ENCODE measurements at places on chromosomes 3 and 15.

DNA sequence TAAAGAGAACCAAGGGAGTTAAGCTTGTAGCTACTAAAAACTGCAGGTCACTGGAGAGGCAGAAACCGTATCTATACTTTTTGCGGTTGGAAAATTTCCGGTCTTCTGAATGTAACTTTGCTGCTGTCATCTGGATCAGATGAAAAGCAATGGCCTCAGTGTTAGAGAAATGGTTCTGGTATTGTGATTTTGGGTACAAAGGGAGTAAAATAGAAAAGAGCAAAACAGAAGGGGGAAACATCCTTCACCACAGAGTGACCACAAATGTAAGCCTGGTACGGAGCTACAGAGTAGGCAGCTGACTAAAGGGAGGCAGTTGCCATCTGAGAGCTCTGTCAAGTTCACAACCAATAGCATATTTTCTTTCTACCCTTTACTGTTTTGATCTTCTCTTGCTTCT is 5.6 kb downstream of the CD96 start:
- peak; percentile 24 for DNase-seq

GRCh38 chr3:160886421-160886820 is 130.4 kb downstream of the PPM1L start:
- no peak for DNase-seq

DNA sequence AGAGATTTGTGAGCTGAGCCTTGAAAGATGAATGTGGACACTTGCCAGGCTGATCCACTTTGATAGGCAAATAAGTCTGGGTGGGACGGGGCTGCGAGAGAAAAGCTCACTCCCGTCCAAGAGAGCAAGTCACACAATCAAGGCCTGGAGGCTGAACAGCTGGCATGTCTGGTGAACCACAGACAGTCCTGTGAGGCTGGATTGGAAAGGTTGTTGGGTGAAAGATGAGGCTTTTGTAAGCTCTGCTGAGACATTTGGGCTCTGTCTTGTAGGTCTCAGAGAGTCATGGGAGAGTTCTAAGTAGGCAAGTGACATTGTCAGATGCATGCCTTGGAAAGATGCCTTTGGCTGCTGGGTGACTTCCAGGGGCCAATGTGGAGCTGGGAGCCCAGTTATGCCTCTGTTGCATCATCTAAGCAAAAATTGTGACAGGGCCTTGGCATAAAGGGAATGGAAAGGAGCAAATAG is 38.5 kb downstream of the RPLP1 start:
- no peak for DNase-seq

GRCh38 chr3:37115446-37115845 is 58.9 kb downstream of the LRRFIP2 start:
- DNase-seq = no peak

DNA sequence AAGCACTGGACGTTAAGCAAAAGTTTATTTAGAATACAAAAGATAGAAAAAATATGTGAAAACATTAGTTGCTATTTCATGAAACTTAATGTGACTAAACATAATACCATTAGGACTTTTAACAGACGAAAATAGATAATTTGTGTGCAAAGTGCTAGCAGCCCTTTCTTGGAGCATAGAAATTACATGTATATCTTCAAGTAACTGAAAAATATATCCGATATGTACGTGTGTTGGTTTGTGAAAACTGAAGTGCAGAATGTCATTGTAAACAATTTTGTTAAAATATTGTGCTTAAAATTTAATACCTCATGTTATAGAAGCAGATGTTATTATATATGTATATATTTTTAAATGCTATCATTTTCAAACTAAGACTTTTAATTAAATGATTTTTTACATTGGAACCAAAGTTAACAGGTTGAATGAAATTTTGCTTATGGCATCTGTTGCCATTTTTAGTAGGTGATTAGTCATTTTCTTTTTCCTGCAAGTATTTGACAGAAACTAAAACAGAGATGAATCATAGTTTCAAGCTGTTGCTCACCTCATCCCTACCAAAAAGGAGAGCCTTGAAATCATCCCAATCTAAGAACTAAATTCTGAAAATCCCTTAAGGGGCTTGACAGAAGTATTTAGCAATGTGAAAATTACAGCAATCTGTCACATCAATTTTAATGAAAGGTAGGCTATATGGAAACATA is 334.8 kb downstream of the NAALADL2 start:
- DNase-seq = no peak

GRCh38 chr3:116914004-116914403 is 204.4 kb downstream of the TUSC7 start:
- DNase-seq = no peak

GRCh38 chr3:192855434-192855833 is 62.2 kb downstream of the MB21D2 start:
- DNase-seq = no peak

- DNase-seq = no peak
Observed at GRCh38 chr15:101213570-101213969, 38.3 kb downstream of the CHSY1 start.

DNA sequence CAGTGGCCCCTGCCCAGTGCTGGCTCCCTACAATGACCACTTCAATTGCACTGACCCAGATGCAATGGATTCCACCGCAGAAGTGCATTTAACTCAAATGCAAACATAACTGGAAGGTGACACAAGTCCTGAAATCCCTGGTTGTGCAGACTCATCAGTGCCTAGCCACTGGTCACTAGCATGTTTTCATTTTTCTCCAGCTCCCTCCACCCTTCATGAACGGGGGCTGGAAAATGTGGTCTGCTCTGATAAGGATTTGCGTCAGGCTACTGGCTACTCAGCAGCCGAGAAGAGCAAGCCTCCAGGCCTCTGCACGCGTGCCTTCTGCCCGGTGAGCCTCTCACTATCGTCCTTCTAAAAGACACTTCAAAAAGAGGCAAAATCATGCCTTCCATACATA is 27.4 kb upstream of the FURIN start:
- DNase-seq = no peak

DNA sequence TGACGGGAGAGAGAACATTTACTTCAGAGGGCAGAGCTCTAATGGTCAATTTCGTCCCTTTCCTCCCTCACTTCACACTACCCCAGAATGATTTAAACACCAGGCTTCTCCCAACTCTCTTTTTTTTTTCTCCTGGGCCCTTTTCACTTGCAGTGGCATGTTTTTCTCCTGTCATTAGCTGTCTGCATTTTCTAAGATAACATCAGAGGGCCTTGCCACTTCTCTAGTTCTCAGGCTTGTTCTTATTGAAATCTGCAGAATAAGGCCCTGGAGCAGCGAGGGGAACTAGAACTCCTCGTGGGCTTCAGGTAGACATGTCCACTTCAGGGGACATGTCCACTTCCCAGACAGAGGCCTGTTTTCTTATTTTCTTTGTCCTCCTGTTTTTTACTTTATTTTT is 514.4 kb upstream of the TBL1XR1 start:
- no peak for DNase-seq

DNA sequence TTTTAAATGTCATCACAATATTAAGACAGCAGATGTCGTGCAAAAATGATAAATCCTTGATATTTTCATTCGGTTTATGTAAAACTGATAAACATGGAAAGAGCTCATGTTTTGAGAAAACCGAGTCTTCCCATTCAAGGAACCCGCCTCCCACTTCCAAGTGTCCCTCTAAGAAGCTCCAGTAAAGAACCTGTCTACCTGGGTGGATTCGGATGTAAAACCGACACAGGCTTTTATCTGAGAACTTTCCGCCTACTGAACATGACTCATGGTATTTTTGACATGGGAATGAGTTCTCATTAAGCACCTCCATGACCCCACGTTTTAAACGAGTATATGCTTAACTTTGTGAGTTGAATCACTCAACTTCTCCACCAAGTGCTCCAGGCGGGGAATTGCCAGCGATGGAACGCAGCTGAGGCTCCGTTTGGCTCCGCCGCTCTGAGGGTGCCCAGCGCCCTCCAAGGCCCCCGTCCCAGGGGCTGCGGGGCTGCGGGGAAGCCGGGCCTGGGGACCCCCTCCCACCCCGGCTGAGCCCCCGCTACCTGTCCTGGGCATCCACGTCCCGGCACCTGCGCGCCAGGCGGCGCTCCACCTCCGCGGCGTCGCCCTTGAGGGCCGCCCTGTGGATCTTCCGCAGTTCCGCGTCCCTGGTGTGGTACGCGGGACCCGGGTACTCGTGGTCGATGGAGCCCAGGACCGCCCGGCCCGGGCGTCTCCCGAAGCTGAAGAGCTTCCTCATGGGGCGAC is 119.9 kb downstream of the LMLN start:
- no peak for DNase-seq

GRCh38 chr15:93800805-93801204 is 430.6 kb upstream of the MCTP2 start:
- DNase-seq = peak; percentile 3

GRCh38 chr3:9581742-9582141 is 28.1 kb upstream of the LHFPL4 start:
- DNase-seq = no peak

DNA sequence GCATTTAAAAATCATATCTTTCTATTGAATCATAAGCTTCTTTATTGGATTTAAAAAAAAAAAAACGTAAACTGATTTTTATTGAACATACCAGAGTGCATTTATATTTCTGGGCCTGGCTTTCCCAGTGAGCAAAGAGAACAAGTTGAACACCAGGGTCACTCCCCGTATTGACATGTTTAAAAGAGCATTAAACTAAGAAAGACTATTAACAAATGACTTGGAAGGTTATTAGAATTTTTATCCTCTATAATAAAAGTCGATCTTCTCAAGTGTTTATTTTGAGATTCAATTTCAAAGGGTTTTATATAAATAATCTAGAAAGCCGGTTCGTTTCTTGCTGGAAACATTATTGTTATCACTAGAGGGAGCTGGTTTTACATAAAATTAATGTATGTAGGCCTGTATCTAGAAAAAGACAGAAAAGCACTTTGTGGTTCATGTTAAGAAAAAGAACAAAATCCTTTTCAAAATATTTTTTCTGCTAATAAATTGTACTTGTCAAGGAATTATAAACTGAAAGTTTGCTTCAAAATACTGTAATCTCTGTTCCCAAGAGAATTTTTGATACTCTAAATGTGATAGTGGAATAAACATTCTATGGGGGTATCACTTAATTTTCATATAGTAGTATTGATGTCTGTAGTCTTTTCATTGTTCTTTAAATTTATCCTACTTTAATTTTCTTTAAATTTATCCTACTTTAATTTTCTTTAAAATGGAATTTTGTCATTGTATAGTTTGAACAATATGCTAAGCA is 321.8 kb upstream of the MME start:
- peak; percentile 72 for DNase-seq

DNA sequence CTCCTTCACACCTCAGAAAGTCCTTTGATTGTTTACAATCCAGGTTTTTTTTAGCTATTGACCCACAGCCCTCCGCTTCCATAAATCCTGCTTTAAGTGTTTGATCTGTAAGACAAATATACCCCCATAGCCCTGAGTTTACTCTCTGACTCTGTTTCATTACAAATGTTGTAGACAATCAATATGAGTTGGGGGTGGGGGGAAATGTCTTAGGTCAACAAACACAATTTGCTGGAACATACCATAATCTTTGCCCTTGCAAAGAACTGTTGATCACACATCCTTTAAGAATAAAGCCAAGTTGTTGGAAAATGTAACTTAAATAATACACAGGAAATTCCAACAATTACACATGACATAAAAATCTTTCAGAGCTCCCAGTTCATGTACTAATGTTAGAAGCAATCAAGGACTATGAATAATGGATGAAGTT is 301.8 kb upstream of the SEMA6D start:
- no peak for DNase-seq

DNA sequence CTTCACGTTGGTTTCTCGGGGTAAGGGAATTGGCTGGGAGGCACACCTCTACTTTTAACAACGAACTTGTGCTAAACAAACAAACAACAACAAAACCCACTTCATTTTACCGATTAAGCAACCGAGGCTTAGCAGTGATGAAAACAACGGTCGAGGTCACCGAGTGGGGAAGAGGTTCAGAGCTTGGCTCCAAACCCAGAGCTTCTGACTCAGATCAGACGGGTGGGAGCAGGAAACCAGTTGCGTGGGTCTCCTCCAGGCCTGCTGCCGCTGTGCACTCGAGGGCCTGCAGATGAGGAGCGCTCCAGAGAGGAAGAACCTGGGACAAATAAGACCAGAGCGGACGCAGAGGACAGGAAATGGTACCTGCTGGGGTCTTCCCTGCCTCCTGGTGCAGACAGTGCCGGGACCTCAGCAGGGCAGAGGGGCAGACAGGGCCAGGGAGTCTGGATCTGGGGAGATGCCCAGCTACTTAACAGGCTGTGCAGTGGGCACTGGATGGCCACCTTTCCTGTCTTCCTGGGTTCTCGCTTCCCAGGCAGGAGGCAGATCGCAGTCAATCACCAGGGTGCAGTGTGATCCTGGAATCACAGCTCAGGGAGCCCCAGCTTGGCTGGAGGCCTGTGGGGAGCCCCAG is 99.0 kb upstream of the MEF2A start:
- no peak for DNase-seq

DNA sequence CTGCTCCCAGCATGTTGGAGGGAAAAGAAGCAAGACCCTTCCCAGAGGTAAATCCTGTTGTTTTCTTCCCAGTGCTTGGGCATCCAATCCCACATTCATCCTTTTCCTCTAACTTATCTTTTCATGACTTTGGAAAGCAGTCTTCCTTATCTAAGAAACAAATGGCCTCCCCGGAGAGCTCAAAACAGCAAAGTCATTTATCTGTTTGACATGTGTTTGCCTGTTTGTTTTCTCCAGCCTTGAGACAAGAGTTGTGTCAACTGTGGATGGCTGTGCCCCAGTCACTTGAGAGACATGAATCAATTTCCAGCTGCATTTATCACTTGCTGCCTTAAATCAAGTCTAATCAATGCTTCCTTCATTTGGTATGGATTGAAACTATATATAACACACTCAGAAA is 103.9 kb downstream of the SHQ1 start:
- no peak for DNase-seq

DNA sequence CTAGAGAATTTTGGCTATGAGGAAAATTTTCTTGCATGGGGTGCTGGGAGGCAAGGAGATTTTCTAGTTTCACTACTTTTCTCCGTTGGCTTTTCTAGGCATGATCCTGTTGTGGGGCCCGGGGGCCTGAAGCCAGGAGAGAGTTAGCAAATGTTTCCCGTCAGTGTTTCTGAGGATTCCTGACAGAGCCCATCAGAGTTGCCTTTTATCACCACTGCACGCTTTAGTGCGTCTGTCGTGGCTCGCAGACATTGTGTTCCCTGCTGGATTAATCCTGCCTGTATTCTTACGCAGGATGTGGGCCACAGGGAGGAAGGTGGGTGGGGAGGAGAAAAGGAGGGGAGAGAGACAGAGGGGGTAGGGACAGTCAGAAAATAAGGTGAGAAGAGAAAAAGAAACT is 18.1 kb upstream of the BOC start:
- no peak for DNase-seq

- no peak for DNase-seq
Observed at GRCh38 chr3:127610105-127610504, 11.9 kb downstream of the MCM2 start.

GRCh38 chr3:8768364-8769087 is 887 bp downstream of the OXTR start:
- DNase-seq = no peak

GRCh38 chr15:48402427-48403177 is 71.4 kb downstream of the DUT start:
- no peak for DNase-seq

Data from NAMALWA (cell line).